K562 (cell line): ENCODE measurements at places on chromosomes 7 and 10. TPM values are rescaled to one million over a fixed set of nuclear protein-coding genes. Genes with fewer than 3 reads are reported as not detected.

The COMMD3 gene
- total RNA-seq: 69.4 and 82.0 TPM in 2 replicates

The PAX4 gene
- total RNA-seq: not detected in 2 replicates

The RARRES2 gene
- 1.7 and 1.8 TPM in 2 replicates for total RNA-seq

GRCh38 chr7:147556317-147556716 is 1034.2 kb upstream of the C7orf33 start:
- no peaks in the 10 kb centered on the region for H3K4me1 ChIP-seq
- no peak overlapping the region for H3K27ac ChIP-seq
- no peak for DNase-seq
- H3K27me3 ChIP-seq: no peaks in the 10 kb centered on the region
- H3K4me3 ChIP-seq: no peak overlapping the region

- DNase-seq: no peak
- no peak overlapping the region for H3K27ac ChIP-seq
- peaks cover 20% of the 10 kb centered on the region for H3K27me3 ChIP-seq
- H3K36me3 ChIP-seq: no peaks in the 10 kb centered on the region
- no peaks in the 10 kb centered on the region for H3K4me1 ChIP-seq
Observed at GRCh38 chr10:75462865-75463264, 31.4 kb downstream of the LRMDA start.

- H3K27me3 ChIP-seq: 0 out of 2 replicates have a peak, but pooled peaks cover 7% of the 10 kb centered on the region
- no peaks in the 10 kb centered on the region for H3K36me3 ChIP-seq
- H3K4me3 ChIP-seq: no peak overlapping the region
- no peak overlapping the region for H3K27ac ChIP-seq
- H3K4me1 ChIP-seq: no peaks in the 10 kb centered on the region
- no peak for DNase-seq
Observed at GRCh38 chr10:97080051-97080776, 105.5 kb downstream of the SLIT1 start.

The HERC4 gene
- 26.3 and 29.8 TPM in 2 replicates for total RNA-seq

DNA sequence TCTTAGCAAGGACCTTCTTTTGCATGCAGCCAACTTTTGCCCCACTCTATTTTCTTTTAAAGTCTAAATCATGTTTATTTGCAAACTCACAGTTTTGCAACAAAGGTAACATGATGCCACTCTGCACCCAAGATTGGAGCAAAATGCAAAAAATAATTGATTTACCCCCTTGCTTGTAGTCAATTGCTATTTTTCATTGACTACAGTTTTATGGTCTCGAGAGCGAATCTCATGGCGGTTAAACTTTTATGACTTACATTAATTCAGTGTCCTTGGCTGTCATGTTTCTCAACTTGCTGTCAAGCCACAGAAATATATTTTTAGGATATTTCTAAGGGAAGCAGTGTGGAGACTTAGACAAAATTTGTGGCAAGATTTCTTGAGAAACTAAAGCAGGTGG is 110.0 kb upstream of the JCAD start:
- no peaks in the 10 kb centered on the region for H3K36me3 ChIP-seq
- H3K4me1 ChIP-seq: peaks cover 9% of the 10 kb centered on the region; the same call in 2 of the 3 replicates
- no peak overlapping the region for H3K4me3 ChIP-seq
- no peak overlapping the region for H3K27ac ChIP-seq

The LFNG gene
- total RNA-seq: 0.81 and 0.89 TPM in 2 replicates

DNA sequence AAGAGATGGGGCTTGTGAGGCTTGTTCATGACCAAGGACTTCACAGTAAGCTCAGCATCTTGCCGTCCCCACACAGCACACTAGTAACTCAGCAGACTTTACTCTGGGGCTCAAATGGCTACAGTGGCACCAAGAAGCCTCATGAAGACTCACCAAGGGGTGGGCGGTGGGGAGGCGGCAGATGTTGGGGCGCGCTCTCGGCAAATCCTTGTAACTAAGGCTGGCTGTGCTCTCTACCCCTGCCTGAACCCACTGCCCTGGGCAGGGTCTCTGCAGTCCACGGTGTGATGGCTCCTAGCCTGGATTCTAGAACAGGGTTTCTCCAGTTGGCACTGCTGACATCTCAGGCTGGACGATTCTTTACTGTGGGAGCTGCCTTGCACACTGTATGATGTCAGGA is 12.4 kb upstream of the SMARCD3 start:
- no peak overlapping the region for H3K27ac ChIP-seq
- H3K27me3 ChIP-seq: peaks cover 36% of the 10 kb centered on the region
- no peaks in the 10 kb centered on the region for H3K4me1 ChIP-seq
- no peaks in the 10 kb centered on the region for H3K36me3 ChIP-seq
- H3K4me3 ChIP-seq: no peak overlapping the region

The FKBP14 gene
- 13.4 and 15.3 TPM in 2 replicates for total RNA-seq

The PRTFDC1 gene
- 7.5 and 8.0 TPM in 2 replicates for total RNA-seq

DNA sequence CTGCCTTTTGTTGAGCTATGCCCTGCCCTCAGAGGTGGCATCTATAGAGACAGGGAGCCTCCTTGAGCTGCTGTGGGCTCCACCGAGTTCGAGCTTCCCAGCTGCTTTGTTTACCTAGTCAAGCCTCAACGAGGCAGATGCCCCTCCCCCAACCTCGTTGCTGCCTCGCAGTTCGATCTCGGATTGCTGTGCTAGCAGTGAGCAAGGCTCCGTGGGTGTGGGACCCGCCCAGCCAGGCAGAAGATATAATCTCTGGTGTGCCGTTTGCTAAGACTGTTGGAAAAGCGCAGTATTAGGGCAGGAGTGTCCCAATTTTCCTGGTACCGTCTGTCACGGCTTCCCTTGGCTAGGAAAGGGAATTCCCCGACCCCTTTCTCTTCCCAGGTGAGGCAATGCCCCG is 88.4 kb upstream of the CDK6 start:
- H3K4me1 ChIP-seq: peaks cover 4% of the 10 kb centered on the region; the same call in 1 of the 3 replicates
- peak; percentile 28 for DNase-seq
- no peak overlapping the region for H3K4me3 ChIP-seq
- no peaks in the 10 kb centered on the region for H3K36me3 ChIP-seq
- no peak overlapping the region for H3K27ac ChIP-seq

- H3K4me3 ChIP-seq: no peak overlapping the region
- 0 out of 3 replicates have a peak, but pooled peaks cover 6% of the 10 kb centered on the region for H3K27me3 ChIP-seq
- H3K36me3 ChIP-seq: no peaks in the 10 kb centered on the region
- no peak overlapping the region for H3K27ac ChIP-seq
Observed at GRCh38 chr7:29921404-29922010, 68.1 kb downstream of the SCRN1 start.

The NRAP gene
- not detected in 2 replicates for total RNA-seq

GRCh38 chr10:121974019-121974534 is 940 bp downstream of the NSMCE4A start:
- peak overlapping the region; percentile 78; the same call in 1 of the 3 replicates for H3K27ac ChIP-seq
- DNase-seq: peak; percentile 38
- no peaks in the 10 kb centered on the region for H3K27me3 ChIP-seq
- H3K4me3 ChIP-seq: peak overlapping the region; percentile 88
- peaks cover 14% of the 10 kb centered on the region; the same call in 2 of the 3 replicates for H3K36me3 ChIP-seq

The GNGT1 gene
- total RNA-seq: 0.78 and 0.83 TPM in 2 replicates

- peaks cover 21% of the 10 kb centered on the region; the same call in 2 of the 3 replicates for H3K4me1 ChIP-seq
- H3K36me3 ChIP-seq: peaks cover 19% of the 10 kb centered on the region
- H3K27me3 ChIP-seq: no peaks in the 10 kb centered on the region
- peak overlapping the region; percentile 92 for H3K4me3 ChIP-seq
Observed at GRCh38 chr10:110566472-110567200, 859 bp upstream of the SMC3 start.

DNA sequence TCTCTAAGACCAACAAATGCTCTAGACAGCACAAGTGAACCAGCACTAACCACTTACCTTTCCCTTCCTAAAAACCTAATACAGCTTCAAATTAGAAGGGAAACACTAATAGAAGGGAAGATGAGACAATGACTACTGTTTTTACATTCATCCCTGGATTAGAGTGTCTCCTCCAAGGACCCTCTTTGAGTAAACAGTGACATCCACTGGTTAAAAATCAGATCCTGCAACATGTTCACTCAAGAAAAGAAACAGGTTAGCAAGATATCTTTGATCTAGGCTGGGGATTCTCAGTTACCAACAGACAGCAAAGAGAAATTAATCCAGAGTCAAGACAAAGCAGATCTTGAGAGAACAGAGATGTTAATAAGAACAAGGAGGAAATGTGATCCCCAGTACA is 177.7 kb upstream of the GHITM start:
- no peaks in the 10 kb centered on the region for H3K36me3 ChIP-seq
- no peak overlapping the region for H3K4me3 ChIP-seq
- no peak for DNase-seq
- H3K27ac ChIP-seq: no peak overlapping the region
- H3K4me1 ChIP-seq: no peaks in the 10 kb centered on the region
- no peaks in the 10 kb centered on the region for H3K27me3 ChIP-seq

The SLC13A1 gene
- total RNA-seq: 0.04 TPM in 1 of 2 replicates, not detected in the other

GRCh38 chr10:121700416-121700815 is 102.2 kb upstream of the FGFR2 start:
- H3K4me1 ChIP-seq: no peaks in the 10 kb centered on the region; the same call in 2 of the 3 replicates
- no peak for DNase-seq
- no peaks in the 10 kb centered on the region; the same call in 1 of the 3 replicates for H3K27me3 ChIP-seq
- no peaks in the 10 kb centered on the region for H3K36me3 ChIP-seq

The NEUROG3 gene
- total RNA-seq: not detected in 2 replicates

DNA sequence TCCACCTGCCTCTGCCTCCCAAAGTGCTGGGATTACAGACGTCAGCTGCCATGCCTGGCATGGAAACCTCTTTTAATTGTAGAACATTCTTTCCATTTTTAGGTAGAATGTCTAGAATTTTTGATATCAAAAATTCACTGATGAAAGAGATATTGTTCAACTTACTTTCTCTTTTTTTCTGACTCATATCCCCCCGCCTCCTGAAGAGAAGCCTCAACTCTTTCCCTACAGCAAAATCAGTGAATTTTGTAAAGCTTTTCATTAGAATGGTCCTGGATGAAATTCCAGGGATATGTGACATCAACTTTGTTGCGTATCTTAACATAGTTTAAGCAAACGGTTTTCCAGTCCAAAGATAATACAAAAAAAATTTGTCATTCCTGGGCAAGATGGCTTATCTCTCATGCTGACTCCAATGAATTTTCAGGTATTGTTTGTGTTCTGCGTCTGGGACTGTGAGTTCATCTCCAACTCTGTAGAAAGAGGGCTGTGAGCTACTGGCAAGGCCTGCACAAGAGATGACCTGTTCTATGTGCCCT is 256.8 kb downstream of the BMPER start:
- H3K4me3 ChIP-seq: no peak overlapping the region
- no peak overlapping the region for H3K27ac ChIP-seq
- DNase-seq: no peak

DNA sequence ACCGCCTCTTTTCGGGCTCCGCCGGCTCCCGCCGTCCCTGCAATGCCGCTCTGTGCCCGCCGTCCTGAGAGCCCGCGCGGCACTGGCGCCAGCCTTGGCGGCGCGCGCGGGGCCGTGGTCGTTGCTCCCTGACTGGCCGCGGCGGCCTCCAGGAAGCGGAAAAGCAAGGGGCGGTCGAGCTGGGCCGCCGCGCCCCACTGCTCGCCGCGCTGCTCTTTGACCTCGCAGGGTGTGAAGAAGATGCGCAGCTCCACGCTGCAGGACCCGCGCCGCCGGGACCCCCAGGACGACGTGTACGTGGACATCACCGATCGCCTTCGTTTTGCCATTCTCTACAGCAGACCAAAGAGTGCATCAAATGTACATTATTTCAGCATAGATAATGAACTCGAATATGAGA is at the start of gene CDC14C:
Gene CDC14C, plus strand, starts transcription at position 115 of the 400 bp plus-strand sequence. Its CDS starts 126 bp downstream, at position 241.
- no peaks in the 10 kb centered on the region for H3K36me3 ChIP-seq
- no peaks in the 10 kb centered on the region for H3K27me3 ChIP-seq
- H3K27ac ChIP-seq: no peak within 1 kb of the TSS
- H3K4me3 ChIP-seq: no peak within 1 kb of the TSS
- no peaks in the 10 kb centered on the region for H3K4me1 ChIP-seq
- DNase-seq: no peak

The PNLIPRP1 gene
- total RNA-seq: 0.60 and 1.1 TPM in 2 replicates

The PCGF6 gene
- 18.1 and 23.5 TPM in 2 replicates for total RNA-seq

DNA sequence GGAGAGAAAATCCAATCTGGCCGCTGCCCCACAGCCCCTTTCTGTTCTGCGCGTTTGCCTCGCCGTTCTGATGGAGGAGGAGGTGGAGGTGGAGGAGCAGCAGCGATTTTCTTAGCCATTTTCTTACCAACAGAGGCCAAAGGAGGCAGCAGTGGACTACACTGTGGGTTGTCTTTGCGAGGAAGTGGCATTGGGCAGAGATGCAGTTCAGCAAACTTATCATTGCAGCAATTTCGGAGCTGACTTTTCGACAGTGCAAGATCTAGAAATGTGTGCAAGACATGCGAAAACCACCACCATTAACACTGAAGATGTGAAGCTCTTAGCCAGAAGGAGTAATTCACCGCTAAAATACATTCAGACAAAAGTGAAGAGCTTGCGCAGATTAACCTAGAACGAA is 1.9 kb upstream of the ARL4A start:
- no peaks in the 10 kb centered on the region for H3K27me3 ChIP-seq
- peaks cover 20% of the 10 kb centered on the region for H3K36me3 ChIP-seq
- DNase-seq: no peak
- peaks cover 9% of the 10 kb centered on the region; the same call in 1 of the 2 replicates for H3K4me1 ChIP-seq

- peaks cover 40% of the 10 kb centered on the region; the same call in 2 of the 3 replicates for H3K36me3 ChIP-seq
- H3K27me3 ChIP-seq: no peaks in the 10 kb centered on the region
- no peak for DNase-seq
- no peak overlapping the region for H3K4me3 ChIP-seq
- no peak overlapping the region for H3K27ac ChIP-seq
Observed at GRCh38 chr7:102098986-102099385, 187.7 kb upstream of the SH2B2 start.

DNA sequence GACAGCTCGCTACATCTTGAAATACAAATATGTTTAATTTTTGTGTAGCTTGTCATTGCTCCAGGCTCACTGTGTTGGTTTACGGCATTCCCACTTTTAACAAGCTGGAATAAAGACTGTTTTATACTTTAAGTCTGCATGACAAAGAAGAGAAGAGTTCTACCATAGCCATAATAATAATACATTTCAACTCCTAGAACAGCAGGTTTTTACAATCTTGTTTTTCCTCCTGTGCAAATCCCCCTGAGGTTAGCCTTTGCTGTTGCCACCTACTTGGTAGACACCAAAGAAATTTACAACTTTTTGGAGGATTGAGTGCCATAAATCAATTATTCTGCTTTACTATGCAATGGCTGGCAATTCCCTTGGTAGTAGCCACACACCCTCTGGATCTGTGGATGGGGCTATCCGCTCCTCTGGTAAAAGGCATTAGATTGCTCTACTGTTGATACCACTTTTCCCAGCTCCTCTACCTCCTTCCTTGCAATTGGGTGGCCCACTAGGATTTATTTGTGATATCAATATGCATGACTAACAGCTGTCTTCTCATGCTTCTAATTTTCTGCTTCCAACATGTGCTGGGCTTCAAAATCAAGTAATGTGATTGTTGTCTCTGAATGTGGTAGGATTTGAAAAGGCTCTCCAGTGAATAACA is 60.2 kb downstream of the SFMBT2 start:
- DNase-seq: no peak
- H3K4me3 ChIP-seq: no peak overlapping the region
- H3K27me3 ChIP-seq: no peaks in the 10 kb centered on the region
- no peak overlapping the region for H3K27ac ChIP-seq
